ENCODE measurements at places on chromosomes 1 and 21. TPM values are rescaled to one million over a fixed set of nuclear protein-coding genes. Genes with fewer than 3 reads are reported as not detected.

Gene CAPN8
- not detected for total RNA-seq

Gene TFF1
- total RNA-seq: not detected

Gene IKBKE
- total RNA-seq: 0.41 TPM

Gene S100A7A
- not detected for total RNA-seq

Gene DIRAS3
- total RNA-seq: 6.9 TPM

Gene TCEA3
- 2.0 TPM for total RNA-seq

Gene KCNA2
- total RNA-seq: 3.7 TPM

Gene GBP7
- not detected for total RNA-seq

Gene IL22RA1
- total RNA-seq: not detected

Gene MROH7
- total RNA-seq: 0.82 TPM

Gene MEF2D
- total RNA-seq: 4.9 TPM

Gene SPEN
- total RNA-seq: 58.3 TPM

Gene AMIGO1
- 8.2 TPM for total RNA-seq

Gene PTPN22
- total RNA-seq: 0.82 TPM
